Skin of body (tissue), 3 donors: ENCODE measurements at places on chromosomes 6 and 20. TPM values are rescaled to one million over a fixed set of nuclear protein-coding genes. Genes with fewer than 3 reads are reported as not detected.

MAP3K5 gene
- 17.0 TPM for total RNA-seq

SMPDL3A gene
- total RNA-seq, result 20.7 TPM

GRCh38 chr6:50007819-50008218 lies 14.0 kb downstream of the DEFB110 start:
- DNase-seq, result no peak

GRCh38 chr6:4582506-4583417 lies 193.4 kb upstream of the CDYL start:
- DNase-seq, result no peak

- no peak for DNase-seq
Observed at GRCh38 chr20:49475292-49476015, 7.0 kb downstream of the KCNB1 start.

- DNase-seq, result no peak
Observed at GRCh38 chr6:128723667-128724066, 159.3 kb upstream of the LAMA2 start.

DNA sequence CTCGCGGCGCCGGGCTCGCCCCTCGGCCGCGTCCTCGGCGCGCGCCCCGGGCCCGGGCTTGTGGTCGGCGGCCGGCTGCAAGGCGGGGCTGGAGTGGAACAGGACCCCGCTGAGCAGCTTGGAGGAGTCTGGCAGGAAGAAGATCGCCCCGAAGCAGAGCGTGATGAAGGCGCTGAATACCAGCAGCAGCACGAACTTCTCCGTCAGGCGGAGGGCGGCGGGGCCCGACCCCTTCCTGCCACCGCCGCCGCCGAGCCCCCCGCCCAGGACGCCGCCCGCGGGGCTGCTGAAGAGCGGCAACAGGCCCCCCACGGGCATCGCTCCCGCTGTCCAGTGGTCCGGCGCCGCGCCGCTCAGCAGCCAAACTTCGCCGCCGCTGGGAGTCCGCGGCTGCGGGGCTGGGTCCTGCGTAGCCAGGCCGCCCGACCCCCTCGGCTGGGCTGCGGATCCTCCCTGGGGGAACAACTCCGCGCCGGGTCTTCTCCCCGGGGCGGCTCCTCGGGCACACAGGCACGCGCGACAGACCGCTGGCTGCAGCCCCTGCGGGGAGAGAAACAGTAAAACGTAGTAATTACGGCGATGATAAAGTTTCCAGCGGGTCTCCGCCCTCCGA lies 707 bp downstream of the MAN1A1 start:
- DNase-seq, result no peak

DNA sequence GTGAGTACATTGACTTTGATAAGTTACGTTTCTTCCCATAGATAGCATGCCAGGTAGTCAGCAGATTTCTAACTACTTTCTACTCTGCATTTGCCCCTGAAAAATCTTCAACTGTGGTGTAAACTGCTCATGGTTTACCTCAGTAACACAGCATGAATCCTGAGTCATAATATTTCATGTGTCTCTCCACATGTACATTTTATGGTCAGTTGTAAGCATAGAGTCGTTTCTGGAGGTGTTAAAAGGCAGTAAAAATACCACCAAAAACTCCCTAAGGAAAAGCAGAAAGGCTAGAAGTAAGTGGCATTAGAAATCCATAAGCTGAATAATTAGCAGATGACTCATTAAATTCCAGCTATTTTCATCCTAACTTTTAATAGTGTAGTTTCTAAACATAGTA lies 4.1 kb upstream of the GPR63 start:
- DNase-seq, result no peak

GRCh38 chr6:115976321-115976870 lies 84.3 kb downstream of the FRK start:
- DNase-seq, result no peak

DNA sequence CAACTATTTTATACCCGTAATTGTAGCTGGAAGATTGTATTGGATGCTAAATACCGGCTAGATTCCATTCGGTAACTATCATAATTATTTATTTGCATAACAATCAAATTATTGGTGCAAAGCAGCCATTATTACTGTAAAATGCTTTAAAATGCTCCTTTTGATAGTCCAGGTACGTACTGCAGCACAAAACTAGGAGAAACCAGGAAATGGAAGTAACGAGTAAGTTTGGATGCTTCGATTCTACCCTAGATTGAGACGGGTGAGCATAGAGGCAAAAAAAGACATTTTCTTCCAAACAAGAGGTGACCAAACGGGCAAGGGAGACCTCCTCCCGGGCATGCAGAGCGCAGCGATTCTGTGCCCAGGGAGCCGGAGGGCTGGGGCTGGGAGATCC lies 469 bp upstream of the XRN2 start:
- no peak for DNase-seq

DNA sequence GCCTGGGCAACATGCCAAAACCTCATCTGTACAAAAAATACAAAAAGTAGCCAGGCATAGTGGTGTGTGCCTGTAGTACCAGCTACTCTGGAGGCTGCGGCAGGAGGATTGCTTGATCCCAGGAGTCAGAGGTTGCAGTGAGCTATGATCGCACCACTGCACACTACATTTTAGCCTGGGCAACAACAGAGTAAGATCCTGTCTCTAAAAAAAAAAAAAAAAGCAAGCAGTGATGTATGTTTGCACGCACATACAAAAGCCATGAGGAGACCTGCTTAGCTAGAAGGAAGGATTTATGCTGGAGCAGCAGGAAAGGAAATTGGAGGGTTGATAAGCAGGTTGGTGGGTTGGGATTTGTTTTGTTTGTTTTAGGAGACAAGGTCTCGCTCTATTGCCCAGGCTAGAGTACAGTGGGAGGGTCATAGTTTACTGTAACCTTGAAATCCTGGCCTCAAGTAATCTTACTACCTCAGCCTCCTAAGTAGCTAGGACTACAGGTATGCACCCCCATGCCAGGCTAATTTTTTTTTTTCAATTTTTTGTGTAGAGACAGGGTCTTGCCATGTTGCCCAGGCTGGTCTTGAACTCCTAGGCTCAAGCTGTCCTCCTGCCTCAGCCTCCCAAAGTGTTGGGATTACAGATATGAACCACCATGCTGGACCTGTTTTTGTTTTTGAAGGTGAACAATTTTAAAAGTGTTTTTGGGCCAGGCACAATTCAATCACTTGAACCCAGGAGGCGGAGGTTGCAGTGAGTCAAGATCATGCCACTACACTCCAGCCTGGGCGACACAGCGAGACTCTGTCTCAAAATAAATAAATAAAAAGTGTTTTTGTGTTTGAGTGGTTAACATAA lies 4.0 kb downstream of the ZSWIM3 start:
- no peak for DNase-seq

DNA sequence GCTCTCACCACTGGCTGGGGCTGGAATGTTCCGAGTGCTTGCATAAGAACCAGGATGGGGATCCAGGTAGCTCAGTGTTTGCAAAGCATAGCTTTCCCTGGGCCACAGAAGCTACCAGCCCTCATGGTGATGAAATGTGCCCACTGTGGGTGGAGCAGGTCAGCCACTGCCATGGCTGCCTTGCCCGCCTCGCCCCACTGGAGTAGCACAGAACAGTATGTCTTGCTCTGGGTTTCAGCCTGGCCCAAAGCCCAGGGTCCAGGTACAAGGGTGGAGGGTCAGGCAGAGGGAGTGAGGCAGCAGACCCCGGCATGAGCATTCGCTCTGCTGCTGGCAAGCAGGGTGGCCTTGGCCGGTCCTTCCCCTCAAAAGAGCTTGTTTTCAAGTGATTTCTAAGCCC lies 34.7 kb downstream of the KCNK17 start:
- DNase-seq, result no peak

DNA sequence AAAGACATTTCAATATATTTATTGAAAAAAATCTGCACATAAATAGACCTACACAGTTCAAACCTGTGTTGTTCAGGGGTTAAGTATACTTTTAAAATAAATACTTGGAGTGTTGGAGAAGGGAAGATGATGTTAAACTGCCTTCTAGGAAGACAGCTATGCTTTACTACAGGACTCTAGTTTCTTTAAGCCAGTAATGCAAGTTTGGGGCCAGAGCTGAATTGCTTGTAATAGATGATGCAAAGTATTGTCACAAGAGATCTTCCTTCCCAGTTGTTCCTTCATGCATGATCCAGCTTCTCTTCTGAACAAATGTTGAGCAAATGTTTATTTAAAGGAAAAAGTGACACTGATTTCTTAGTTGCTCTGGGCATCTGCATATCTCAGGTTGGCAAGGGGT lies 20.2 kb upstream of the RIMS4 start:
- DNase-seq, result no peak

GRCh38 chr20:17844549-17845298 lies 123.9 kb downstream of the SNX5 start:
- no peak for DNase-seq

DNA sequence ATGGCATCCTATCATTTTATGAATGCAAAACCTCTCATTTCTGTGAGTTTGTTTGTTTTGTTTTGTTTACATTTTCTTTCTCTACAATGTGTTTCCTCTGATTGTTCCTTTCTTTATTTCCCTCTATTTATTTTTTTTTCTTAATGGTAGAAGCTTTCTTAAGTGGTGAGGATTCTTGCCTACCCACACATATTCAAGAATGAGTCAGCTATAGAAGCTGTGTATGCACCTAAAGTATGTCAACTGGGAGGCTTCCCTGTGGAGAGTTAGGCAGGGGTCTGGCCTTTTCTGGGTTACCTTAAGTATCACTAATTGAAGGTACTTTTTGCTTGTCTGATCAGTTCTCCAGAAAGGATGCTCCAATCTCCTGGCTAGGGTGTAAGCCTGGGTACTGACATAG lies 354.0 kb downstream of the ESR1 start:
- no peak for DNase-seq

DNA sequence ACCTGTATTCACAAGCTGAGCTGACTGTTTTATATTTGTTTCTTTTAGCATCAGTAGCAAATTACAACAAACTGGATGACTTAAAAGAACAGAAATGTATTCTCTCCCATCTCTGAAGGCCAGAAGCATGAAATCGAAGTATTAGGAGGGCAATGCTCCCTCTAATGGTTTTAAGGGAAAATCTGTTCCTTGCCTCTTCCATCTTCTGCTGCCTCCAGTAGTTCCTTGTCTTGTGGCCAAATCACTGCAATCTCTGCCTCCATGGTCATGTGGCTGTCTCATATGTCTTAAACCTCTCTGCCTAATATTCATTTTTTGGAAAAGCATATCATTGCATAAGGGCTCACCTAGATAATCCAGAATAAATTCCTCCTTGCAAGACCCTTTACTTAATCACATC lies 25.2 kb upstream of the ASCC3 start:
- no peak for DNase-seq

DNA sequence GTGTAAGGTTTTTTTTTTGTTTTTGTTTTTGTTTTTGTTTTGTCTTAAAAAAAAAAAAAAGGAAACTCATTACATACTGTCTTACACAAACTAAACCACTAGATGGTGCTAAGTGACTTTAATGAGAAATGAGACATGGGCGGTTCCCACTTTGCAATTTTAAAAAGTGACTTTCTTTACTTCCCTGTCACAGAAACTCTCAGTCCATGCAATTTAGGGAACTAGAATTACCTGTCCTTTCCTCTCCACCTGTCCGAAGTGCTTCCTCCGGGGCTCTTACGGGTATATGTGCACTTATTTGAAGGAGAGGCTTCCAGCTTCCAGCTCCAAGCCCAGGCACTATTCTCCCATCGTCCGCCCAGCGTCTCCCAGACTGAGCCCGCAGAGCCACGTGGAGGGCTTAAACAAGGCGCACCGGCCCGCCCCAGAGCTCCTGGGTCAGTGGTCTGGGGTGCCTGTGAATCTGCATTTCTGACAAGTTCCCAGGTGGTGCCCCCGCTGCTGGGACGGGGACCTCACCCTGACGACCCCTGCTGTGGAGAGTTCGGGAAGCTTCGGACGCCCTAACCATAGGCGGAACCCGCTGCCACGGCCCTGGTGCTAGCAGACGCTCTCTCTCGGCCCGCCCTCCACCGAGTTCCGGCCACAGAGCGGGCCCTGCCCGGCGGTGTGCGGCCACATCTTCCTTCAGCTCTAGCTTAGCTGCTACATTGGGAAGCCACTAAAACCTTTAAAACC lies 26.1 kb downstream of the BFSP1 start:
- peak; percentile 51 for DNase-seq
